ENCODE measurements at places on chromosomes 2 and 18. TPM values are rescaled to one million over a fixed set of nuclear protein-coding genes. Genes with fewer than 3 reads are reported as not detected.

DNA sequence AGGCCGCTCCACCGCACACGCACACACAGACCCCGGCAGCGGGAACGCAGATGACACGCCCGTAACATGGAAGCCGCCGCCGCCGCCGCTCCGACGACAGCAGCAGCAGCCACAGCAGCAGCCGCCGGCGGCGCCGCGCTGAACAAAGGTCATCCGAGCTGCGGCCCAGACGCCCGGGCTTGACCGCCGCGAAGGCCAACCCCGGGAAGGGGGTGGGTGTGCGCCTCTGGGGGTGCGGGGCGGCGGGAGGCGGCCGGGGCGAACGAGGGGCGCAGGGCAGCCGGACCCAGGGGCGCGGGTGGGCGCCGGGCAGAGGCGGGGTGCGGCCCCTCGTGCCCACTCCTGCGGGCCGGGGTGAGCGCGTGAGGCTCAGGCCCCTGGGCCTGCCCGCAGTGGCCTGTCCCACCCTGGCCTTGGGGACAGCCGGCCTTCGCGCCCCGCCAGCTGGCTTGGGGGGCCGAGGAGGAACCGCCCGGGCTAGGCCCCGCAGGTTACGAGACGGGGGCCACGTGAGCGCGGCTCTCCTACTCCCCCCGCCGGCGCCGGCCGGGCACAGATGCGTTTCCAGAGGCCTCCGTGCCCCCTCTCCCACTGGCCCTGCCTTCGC lies 1.0 kb upstream of the ZNF532 start:
- peak; percentile 77 for DNase-seq

DNA sequence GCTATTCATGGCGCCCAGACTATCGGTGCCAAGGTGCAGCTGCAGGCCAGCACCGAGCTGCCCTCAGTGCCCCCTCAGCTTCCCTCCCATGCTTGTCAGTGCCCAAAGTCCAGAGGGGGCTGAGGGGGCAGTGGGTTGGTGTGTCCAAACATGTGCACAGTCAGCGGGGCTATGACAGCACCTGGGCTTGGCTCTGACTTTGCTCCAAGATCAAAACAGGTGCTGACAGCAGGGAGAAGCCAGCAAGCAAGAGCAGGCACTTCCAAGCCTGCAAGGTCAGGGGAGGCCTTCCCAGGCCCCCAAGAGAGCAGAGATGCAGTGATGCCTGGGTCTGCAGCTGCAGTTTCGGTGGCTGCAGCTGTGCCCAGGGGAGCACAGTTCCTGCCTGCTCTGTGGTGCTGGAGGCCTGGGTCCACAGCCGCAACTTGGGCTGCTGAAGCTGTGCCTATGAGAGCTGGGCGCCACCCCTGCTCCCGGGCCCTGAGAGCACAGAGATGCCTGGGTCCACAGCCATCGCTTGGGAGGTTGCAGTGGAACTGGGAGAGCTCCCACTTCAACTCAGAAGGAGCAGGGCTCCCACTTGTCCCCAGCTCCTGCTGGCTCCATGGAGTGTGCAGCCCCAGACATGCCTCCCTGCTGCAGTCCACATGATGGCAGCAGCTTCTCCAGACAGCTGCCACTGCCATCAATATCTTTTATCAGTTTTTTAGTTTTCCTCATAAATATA lies 775.3 kb upstream of the POU3F3 start:
- peak; percentile 30 for DNase-seq

DNA sequence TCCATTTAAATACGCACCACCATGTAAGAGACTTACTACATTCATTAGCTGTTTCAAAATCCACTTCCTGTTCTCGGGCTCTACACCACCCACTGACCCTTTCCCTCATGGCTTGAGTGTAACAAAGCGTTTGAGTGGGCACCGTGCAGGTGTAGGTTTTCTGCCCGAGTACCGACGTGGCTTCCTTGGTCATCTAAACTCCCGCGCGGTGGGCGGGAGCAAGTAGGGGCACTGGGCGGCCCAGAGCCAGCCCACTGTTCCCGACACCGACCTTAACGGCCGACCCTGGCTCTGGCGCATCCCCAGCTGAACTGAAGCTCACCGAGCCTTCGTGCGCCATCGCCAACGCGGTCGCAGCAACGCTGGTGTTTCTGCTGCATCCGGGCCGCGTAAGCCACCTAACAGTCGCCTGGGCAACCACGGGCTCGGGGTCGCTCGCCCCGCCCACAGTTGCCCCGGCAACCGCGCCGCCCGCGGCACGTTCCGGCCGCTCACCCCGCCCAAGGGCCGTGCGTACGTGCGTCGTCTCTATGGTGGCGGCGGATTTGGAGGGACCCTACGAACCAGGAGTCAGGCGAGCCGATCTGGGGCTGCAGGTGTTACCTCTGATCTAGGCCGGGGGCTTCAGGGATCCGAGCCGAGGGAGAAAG lies at the start of the genes C2orf81 and WDR54:
C2orf81 (minus strand) TSS at position 399 of the 650 bp plus-strand sequence; CDS start at position 340, 59 bp downstream.
WDR54 (plus strand) TSS at position 510 of the 650 bp plus-strand sequence. CDS start 424 bp downstream, outside the sequence.
- peak; percentile 91 for DNase-seq

GRCh38 chr2:38599706-38600105 lies 3.0 kb downstream of the HNRNPLL start:
- DNase-seq: no peak

DNA sequence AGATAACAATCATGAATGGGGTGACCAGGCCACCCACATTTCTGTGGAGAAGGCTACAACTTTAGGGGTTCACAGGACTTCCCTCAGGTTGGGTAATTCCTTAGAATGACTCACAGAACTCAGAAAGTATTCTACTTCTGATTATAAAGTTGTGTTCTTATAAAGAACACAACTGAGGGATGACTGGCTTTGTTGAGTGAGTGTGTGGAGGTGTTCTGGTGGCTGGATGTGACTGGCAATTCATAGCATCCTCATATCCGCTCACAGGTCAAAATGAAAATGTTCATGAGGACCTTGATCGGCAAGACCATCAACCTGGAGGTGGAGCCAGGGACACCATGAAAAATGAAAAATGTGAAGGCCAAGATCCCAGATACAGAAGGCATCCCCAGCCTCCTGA lies 143.3 kb upstream of the CAB39 start:
- DNase-seq: no peak

GRCh38 chr2:219447242-219448098 lies 12.8 kb downstream of the SPEG start:
- DNase-seq: peak; percentile 59

DNA sequence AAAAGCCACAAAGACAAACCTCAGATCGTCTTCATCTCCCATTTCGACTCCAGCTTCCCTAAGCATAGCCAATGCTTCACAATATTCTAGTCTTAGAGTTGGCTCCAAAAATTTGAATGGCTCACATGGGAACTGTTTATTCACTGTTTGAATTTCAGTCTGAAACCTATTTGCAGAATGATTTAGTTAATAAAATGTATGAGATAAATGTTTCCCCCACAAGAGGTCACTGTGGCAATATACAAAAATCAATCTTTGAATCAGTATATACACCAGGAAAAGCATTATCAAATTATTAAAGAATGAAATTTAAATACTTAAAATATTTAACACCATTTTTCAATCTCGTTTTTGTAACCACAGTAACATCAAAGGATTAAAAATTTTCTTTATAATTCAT lies 40.0 kb upstream of the MCM6 start:
- no peak for DNase-seq

- DNase-seq: no peak
These were observed 98.6 kb upstream of the KLF7 start for GRCh38 chr2:207264310-207264709.

DNA sequence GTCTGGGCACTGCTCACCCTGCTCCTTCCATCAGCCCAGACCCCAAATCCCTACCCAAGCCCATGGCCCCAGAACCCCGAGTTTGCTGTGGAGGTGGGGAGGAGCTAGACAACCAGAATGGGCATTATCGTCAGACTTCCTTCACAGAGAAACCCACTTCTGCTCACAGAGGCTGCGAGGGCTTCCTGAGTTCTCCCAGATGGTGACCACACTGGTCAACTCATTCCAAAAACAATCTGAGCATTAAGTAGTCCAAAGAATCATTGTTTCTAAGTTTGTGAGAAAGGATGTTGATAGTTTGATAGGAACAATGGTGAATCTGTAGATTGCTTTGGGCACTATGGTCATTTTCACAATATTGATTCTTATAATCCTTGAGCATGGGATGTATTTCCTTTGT lies 60.2 kb downstream of the LRRC30 start:
- DNase-seq: no peak

GRCh38 chr2:44746856-44747615 lies 194.5 kb upstream of the SIX3 start:
- DNase-seq: no peak

- no peak for DNase-seq
These were observed 278.3 kb downstream of the NAPG start for GRCh38 chr18:10804126-10804525.

AQP12B gene
- not detected for polyA plus RNA-seq

LCT gene
- 0.01 TPM for polyA plus RNA-seq

PLEK gene
- polyA plus RNA-seq: 1.2 TPM

SETBP1 gene
- 2.5 TPM for polyA plus RNA-seq

EGR4 gene
- not detected for polyA plus RNA-seq

All from psoas muscle (tissue), 8 donors.